ENCODE measurements at places on chromosomes 11 and 22.
A peak's percentile ranks its signal among the peaks of the same experiment; 100 is the strongest.

DNA sequence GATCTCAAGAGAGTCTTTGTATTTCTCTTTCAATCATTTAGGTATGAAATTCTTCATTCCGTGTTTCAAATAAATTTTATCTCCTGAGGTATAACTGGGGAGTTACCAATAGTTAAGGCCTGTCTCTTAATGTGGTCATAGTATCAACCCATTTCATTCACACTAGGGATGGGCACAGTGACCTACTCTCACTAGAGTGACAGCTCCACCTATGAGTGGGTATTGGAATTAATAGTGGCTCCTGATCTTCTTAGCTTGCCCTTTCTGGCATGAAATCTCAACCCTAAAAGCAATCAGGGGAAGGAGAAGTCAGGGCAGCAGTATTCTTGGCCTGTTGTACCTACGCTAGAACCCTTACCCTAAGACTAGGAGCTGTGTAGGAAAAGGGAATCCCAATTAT is 507.7 kb downstream of the FAM181B start:
- DNase-seq: no peak

- DNase-seq: peak; percentile 59
These were observed 29.9 kb upstream of the ACER3 start for GRCh38 chr11:76830639-76831327.

DNA sequence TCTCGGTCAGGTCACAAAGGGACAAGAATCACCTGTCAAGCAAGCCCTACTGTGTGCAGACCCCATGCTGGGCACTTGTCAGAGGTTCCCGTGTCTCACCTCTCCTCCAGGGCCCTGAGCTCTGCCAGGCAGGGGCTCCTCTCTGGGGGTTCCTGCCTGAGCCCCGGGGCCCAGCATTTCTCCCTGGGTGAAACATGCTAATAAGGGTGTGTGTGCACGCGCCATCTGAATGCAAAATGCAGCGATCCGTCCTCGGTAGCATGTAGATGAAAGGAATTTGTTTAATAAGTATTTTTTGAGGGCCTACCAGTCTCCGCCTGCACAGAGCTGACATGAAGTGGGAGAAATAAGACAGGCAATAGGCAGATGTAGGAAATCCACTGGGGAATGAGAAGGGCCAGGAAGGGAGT is 5.8 kb downstream of the ELFN2 start:
- DNase-seq: no peak

GRCh38 chr11:118175031-118175992 is 1.1 kb downstream of the SCN2B start:
- DNase-seq: no peak

DNA sequence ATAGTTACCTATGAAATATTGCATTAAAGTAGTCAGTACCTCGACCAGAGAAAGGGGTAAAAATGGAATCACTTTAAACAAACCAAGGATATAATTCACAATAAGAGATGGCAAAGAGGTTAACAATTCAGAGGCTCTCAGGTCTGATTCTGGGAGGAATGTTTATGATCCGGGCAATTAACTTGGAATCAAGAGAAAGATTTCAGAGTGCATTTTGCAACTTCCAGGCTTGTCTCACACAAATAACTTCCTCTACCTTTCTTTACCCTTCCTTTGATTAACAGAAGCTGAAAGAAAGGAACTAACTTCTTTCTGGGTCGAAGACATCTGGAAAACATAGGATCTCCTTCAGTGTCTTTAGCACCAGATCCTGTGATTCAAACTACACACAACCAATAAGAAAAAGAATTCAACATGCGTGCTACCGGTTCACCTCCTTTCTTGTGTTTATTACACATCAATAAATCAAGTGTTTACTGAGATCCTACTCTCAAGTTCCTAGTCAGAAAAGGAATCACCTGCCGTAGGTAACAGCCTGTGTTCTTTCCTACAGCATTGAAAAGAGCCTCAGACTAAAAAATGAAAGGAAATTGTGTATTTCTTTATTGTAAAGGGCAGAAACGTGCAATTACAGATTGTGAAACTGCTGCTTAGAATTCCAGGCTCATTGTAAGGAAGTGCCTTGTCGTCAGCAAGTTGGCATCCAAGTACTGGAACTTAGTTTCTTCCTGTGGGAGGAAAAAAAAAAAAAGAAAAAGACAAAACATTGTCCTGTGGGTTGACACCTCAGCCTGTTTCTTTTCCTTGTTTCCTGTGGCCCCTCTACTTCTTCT is 29.5 kb downstream of the CARD18 start:
- DNase-seq: no peak

DNA sequence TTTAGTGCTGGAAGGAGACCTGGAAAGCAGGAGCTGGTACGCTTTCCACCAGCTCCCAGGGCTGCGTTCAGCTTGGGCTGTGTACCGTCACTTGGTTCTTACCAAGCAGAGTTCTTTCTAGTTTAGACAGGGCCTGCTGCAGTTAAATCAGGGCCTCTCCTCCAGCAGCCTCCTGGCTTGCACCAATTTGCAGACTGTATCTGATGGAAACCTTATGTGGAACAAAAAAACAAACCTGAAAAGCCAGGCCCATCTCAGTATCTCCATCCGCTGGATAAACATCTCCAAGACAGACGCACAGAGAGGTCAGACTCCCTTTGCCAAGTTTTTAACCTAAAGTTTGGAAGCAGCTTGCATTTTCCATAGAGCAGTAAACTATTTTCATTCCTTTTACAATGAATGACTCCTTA is 288.6 kb upstream of the SORL1-AS1 start:
- no peak for DNase-seq

DNA sequence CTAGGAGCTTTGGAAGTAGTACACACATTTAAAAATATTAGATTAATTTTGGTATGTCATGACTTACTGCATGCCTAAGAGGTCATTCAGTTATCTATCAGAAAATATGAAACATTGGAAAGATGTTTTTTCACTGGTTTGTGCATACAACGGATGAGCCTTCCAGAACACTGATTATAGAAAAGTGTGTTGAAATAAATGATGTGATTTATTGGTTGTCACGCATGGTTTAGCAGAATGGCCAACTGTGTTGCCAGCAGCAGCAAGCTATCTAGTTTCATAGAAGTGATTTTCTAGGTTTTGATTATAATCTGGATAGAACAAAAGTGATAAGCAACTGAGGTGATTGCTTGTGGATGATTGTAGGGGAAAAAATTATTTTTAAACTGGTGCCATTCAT is 53.6 kb downstream of the DDX10 start:
- no peak for DNase-seq

DNA sequence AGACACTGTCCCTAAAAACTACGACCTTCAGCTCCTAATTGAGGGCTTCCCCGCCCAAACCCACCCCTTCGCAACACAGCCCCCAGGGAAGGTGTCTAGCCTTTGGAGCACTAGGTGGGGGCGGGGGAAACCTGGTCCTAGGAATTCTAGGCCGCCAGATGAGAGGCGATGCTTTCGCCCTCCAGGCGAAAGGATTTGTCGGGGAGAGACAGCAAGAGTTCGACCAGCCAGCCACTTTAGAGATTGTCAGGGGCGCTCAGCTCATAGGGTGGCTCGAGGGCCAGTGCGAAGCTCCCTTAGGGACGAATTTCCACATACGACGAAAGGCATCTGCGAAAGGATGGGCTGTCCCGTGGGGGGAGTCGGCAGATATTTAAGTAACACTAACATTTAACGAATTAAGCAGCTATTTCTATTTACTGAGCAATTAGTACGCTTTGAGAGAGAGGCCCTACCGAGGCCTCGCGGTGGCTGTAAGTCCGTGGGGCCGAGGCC is 5.3 kb downstream of the CD248 start:
- DNase-seq: no peak

DNA sequence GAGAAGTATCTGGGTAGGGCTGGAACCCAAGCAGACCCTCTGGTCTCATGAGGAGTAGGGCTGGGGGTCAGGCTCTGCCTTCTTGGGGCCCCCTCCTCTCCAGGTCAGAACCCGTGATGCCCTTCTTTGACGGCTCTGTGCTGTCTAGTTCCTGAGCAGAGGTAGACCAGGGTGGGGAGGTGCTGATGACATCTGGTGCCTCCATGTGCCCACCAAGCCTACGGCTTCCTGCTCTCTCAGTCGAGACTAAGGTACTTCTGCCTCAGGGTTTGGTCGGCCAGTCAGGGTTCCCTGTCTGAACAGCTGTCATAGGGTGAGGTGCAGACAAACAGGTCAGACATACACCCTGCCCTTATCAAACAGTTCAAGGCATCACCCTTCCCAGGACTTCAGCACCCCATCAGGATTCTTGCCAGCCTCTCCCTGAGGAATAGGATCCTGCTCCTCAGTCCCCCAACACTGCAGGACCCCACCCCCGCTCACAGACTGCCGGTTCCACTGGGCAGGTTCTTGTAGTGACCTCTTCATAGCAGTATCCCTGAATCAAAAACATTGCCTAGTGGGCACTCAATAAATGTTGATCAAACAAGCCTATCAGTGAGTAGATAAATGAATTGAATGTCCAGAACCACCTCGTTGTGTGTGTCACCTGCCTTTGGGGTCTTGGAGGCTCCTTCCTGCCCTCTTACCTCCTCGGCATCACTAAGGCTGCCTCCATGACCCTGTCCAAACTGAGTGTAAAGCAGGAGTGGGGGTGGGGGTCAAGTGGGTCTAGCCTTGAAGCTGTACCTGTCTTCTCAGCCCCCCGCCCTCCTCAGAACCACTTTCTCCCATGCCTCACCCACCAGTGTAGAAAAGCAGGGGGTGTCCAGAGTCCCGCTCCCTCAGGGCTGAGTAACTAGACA is 158.2 kb downstream of the BUD13 start:
- no peak for DNase-seq

- DNase-seq: no peak
These were observed 908 bp downstream of the PLCB3 start for GRCh38 chr11:64252003-64252872.

DNA sequence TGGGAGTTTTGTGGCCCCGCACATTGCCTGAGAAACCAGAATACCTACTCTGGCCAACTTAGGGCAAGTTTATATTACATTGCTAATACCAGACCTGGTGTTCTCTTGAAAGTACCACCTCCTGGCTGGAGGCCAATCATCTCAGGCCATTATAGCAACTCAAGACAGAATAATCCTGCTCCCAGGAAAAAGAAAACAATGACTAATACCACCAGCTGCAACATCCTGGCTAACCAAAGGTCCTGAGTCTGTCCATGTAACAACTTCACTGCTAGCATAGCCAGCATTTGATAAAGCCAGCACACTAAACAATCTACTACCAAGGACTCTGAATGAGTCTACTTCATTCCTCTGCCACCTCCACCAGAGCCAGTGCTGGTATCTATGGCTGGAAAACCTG is 1298.7 kb upstream of the CNTN5 start:
- DNase-seq: no peak

DNA sequence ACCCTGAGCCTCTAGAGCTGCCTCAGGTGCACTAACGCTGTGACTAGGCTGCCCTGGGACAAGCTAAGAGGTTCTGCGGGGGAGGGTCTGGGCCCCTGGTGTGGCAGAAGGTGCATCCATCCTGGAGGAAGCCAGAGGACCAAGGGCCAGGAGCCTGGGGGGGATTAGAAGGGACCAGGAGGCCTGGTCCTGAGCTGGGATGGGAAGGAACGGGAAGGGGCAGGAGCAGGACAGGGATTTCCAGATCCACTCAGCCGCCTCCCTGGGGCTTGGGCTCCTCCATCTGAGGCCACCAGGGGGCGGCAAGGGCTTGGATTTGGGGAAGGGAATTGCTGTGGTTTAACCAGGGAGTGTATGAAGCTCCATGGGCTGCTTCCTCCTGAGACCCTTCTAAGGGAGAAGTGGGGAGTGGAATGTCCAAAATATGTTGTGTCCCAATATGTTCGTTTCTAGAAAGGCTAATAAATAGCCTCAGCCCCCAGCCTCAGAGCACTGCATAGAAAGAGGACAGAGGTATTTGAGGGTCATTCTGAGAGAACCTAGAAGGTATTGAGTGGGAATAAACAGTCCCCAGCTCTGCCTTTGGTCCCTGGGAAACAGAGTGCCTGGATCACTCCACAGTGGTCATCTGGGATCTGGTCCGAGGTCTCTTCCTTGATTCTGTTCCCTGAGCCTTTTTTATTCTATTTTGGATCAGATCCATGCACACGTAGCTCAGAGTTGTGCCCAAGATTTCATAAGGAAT is 17.4 kb upstream of the PRAME start:
- peak; percentile 31 for DNase-seq

DNA sequence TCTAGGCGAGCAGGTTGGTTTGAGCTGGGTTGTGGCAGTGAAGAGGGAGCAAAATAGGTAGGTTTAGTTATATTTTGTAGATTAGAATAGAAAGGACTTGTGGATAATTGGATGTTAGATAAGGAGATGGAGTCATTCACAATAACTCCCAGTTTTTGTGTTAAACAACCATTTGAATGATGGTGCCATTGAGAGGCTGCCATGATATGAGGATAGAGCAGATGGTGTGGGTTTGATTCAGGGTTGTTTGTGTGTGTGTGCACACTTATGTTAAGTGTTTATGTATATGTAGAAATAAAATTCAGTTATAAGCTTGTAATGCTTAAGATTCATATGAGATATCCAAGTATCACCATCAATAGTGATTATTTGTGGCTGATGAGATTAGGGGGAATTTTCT is 166.6 kb downstream of the NXPE2 start:
- DNase-seq: no peak

GRCh38 chr11:2483426-2483825 is 38.6 kb downstream of the KCNQ1 start:
- DNase-seq: no peak

DNA sequence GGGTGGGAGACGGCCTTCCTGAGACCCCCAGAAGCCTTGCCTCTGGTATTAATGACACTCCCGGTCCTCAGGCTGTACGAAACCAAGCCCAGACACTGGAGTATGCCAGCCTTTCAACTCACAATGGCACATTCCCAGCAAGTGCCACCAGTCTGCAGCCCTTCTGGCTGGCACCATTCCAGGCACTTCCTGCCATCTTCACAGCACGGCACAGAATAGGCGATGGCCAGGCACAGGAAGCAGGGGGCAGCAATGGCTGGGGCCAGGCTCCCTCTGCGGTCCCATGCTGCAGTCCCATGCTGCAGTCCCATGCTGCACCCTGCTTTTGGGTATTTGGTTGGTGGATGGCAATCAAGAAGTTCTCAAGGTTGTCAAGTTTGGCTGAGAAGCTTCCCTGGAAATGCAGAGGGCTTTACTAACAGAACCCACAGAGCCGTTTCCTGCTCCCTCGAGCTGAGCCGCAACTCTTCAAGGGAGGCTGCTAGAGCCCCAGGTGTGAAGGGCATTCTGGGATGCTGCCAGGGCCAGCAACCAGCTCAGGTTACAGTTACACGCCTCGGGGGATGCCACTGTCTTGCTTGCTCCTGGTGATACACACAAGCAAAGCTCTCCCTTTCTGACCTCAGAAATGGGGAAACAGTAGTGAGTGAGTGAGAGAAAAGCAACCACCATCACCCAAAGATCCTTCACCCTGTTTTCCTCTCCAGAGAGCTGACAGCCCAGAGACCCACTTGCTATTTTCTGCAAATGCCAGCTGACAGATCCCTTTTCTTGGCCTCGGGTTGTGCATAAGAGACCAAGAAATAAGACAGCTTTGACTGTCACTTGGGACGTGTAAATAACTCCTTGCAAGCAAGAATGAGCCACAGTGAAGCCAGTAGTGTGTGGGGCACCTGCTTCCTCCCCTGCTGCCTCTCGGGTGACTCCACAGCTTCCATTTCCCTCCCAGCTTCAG is 23.9 kb downstream of the LRFN4 start:
- peak; percentile 39 for DNase-seq

DNA sequence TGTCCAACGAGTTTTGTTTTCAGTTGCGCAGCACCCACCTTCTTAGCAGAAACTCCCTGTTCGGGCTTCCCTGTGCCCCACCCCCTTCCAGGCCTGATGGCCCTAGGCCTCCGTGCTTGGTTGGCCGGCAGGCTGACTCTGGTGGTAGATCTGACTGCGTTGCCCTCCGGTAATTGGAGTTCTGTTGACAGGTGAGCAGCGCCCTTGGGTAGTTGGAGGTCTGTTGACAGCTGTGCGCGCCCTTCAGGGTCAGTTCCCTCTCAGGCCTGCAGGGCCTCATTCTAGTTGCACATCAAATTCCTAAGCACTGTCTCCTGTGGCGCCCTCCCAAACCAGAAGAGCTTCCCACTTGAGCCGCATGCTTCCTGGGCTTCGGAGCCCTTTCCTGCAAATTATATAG is 776 bp downstream of the DGCR6 start:
- DNase-seq: no peak

Measured in NCI-H1694 (cell line).